Stimulated activated CD4-positive, alpha-beta T cell treated with anti-CD3 and anti-CD28 coated beads, TNF-alpha, amount 100 ng/mL, for 24 hours (primary cell): ENCODE measurements at places on chromosomes 1 and 21.

DNA sequence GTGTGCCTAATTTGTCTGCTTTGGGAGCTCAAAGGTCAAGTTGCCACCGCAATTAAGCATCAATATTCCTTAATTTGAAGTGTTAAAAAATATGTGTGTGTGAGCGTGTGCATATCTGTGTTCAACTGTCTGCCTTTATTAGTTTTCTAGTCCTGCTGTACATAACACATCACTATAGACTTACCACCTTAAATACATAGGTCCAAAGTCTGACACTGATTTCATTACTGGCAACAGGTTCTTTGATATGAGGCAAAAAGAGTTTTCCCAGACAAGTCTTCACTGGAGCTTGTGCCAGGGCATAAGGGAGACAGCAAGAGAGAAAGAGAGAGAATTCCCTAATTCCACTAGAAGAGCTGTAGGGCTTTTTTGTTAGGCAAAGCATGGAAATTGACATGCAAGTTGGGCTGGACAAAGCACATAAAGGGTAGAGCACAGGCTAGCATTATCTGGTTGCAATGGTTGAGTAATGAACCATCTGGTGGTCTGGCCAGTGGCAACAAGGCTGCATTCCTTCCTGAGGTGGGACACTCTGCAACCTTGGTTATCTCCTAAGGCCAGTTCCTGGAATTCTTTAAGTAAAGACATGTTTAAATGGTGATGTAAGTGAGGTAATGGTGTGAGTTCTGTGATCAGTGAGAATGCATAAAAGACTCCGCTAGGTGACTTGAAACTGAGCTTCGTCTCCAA is 457.2 kb upstream of the ADAMTS5 start:
- DNase-seq = no peak

GRCh38 chr1:244354810-244355278 is 96.9 kb downstream of the ADSS2 start:
- no peak for DNase-seq

- no peak for DNase-seq
These were observed at the start of gene SEC16B for GRCh38 chr1:177969825-177970371. TSS of gene SEC16B (minus strand) at chr1:177970058. CDS start at chr1:177967981, 2,077 bp downstream.

DNA sequence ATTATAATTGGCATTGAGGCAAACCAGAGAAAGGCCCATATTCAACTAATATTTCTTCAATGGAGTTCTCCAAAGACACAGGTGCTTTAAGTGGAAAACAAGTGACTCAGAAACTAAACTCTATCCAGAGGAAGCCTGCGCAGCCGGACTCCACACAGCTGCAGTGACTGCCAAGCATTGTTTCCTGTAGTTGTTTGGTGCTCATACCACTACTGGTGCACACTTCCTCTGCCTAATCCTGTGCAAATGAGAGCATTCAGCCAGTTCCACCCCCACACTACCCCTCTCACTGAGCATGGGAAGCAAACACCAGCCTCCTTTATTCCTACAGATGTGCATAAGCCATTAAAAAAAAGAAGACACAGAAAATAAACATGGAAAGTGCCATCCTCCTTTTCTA is 102.9 kb downstream of the VAV3 start:
- no peak for DNase-seq

- DNase-seq = no peak
These were observed 233.5 kb upstream of the SGIP1 start for GRCh38 chr1:66300280-66300971.

DNA sequence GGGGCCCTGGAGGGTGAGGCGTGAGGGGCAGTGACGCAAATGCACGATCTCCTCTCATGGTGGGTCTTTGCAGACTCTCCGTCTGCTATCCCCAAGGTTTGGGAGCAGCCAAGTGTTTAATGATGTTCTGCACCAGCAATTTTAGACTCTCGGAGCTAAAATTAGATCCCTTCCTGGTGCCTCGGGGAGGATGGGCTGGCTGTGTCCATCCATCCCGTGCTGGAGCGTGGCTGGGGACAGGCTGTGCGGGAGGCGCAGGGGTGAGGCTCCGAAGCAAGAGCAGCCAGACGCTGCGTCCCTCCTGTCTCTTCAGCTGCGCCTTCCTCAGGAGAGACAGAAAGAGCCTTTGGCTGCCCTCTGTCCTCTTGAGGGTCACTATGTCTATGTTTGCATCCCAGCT is 387.6 kb downstream of the CAMTA1 start:
- no peak for DNase-seq

DNA sequence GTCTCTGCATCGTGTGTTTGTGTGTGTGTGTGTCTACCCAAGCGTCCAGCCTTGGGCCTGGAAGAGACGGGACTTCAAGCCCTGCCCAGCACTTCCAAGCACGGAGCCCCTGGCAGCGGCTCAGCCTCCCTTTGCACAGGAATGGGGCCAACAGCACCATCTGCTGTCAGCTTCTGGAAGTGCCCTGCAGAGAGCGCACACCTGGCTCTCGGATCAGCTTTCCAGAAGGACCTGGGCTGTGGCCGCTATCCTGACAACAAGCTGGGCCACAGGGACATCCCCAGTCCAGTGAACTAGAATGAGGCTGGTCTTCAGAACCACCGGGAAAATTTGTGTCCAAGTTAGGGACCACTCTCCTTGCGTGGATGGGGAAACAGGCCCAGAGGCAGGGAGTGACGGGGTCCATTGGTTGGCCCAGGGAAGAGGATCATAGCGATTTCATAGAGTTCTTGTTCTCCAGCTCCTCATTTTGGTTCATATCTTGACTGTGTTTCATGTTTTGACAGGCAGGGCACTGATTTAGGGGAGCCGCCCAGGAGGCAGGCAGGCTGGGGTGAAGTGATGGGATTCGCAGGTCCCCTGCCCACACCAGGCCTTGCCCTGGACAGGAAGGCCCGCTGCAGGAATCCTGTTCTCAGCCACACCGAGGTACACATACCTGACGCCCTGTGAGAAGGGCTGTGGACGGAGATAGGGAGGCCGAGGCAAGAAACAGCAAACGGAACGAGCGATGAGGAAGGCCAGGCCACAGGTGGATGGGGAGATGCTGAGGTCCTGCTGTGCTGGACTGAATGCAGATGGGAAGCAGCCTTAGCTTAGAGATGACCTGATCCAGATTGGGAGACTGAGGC is 38.4 kb downstream of the TAS1R2 start:
- DNase-seq = peak; percentile 30
